NCI-H1436 treated with DMSO at 0.1 percent for 48 hours (cell line): ENCODE measurements at places on chromosomes 11 and 22.

DNA sequence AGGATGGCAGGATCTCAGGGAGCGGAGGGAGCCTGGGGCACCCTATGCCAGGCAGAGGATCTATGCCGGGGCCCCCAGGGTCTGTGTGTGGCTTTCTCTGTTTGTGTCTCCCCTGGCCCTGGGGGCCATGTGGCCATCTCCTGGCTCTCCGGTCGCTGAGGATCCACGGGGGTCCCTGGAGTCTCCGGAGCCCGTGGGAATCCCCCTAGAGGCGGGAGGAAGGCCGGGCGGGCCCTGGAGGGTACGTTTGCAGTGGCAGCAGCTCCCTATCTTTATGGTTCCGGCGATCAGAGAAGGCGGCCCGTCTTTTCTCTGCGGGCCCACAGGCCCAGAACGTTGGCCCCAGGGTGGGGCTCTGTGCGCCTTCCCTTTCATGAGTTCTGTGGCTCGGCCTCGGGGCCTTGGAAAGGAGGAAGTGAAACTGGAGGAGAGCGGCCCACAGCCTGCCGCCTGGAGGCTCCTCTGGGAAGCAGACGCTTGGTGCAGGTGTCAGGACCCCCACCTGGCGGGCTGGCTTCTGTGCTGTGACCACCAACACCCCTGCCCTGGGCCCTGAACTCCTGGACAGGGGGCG is 82.1 kb downstream of the KCNQ1 start:
- DNase-seq: no peak

- DNase-seq: no peak
These were observed 65.8 kb downstream of the LRRC32 start for GRCh38 chr11:76604626-76605241.

DNA sequence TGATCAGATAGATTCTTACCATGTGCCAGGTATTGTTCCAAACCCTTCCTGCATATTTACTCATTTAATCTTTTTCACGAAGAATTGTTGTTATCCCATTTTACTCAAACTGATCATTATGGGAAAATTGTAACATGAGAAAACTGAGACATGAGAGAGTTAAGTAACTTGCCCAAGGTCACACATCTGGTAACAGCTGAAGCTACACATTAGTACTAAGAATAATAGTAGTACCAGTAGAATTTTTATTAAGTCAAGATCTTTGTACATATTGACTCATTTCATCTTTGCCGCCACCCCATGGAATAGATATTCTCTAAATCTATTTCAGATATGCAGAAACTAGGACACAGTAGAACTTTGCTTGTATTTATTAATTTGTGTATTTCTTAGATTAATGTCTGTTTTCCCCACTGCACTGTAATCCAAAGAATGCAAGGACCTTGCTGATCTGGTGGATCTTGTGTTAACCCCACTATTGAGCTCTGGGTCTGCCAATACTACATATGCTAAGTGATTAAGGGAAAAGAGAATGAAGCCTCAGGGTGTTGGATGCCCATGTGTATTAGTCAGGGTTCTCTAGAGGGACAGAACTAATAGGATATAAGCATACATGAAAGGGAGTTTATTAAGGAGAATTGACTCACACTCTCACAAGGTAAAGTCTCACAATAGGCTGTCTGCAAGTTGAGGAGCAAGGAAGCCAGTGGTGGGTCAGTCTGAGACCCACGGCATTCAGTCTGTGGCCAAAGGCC is 72.8 kb downstream of the PARVA start:
- no peak for DNase-seq

DNA sequence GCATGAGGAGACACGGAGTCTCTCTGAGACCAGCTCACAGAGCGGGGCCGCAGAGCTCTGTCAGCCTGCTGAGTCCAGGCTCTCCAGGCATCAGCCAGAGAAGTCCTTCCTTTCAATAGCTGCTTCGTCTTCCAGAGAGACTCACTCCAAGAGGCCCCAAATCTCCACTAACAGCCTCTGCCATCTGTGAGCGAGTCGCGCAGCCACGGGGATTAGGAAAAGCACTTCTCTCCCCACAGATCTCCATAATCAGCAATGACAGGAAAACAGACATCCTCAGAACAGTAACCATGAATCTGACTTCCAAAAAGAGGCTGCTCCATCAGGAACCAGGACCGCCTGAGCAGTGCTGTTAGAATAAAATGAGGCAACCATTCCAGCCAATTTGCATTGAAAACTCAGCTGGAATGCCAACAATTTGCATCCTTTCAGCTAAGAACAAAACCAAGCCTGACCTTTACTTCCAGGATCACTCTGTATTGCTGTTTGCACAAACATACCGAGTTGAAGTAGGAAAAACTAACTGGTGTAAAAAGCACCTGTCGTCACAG is 65.4 kb downstream of the SMCO4 start:
- no peak for DNase-seq
